GM23338 (cell line): ENCODE measurements at places on chromosomes 4 and X.

- DNase-seq, result peak; percentile 72
Measured at GRCh38 chr4:84099599-84099998, 399.5 kb downstream of the NKX6-1 start.

- no peak for DNase-seq
Measured at GRCh38 chrX:77087529-77088169, 359.5 kb upstream of the FGF16 start.

DNA sequence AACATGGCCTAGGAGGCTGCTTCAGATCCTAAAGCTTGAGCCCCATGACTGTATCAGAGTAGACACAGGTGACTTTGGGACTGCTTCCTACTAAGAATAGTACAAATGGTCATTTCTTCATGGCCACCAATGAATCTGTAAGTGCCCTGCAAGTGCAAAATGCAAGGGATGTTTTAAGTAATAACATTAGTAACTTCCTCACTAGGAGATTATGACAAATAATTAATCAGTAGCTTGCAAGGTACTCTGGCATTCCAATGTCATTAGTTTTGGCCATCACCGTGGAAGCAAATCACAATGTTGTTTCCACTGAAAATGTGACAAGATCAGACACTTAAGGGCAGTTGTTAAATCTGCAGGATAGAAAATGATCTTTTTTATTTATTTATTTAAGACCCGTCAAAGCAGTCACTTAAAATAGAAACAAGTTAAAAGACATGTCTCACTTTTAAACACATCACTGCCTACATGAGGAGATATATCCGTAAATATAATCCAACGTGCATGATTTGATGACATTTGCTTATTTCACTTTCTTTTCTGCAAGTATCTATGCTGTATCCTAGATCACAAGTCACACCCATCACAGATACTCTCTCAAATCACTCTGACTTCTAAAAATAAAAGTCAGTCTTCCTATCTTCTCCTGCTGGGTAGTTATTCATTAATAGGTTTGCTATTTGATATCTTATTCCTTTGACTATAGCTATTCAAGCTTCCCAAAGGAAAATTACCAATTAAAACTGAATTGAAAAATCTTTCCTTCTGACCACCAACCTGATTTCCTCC is 400.6 kb downstream of the IL15 start:
- no peak for DNase-seq

- no peak for DNase-seq
Measured at GRCh38 chr4:168421671-168422070, 58.6 kb downstream of the DDX60L start.

DNA sequence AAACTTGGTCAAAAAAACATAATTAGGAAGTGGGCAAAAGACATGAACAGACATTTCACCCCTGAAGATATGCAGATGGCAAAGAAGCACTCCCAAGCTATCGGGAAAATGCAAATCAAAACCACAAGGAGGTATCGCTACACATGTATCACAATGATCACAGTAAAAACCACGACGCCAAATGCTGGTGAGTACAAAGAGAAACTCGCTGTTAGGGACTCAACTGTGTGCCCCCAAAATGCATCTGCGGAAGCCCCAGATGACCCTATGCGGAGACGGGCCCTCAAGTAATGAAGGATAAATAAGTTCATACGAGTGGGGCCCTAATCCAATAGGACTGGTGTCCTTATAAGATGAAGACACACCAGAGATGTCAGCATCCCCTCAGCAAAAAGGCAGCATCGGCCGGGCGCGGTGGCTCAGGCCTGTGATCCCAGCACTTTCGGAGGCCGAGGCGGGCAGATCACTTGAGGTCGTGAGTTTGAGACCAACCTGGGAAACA is 10.2 kb downstream of the GAK start:
- no peak for DNase-seq

- no peak for DNase-seq
Measured at GRCh38 chr4:98363431-98363830, 102.2 kb downstream of the RAP1GDS1 start.

- DNase-seq, result no peak
Measured at GRCh38 chr4:528296-528695, 29.3 kb downstream of the PIGG start.

GRCh38 chrX:148316446-148316845 is 184.0 kb upstream of the AFF2 start:
- DNase-seq, result no peak

GRCh38 chr4:54496412-54496811 is 161.3 kb upstream of the KIT start:
- no peak for DNase-seq

DNA sequence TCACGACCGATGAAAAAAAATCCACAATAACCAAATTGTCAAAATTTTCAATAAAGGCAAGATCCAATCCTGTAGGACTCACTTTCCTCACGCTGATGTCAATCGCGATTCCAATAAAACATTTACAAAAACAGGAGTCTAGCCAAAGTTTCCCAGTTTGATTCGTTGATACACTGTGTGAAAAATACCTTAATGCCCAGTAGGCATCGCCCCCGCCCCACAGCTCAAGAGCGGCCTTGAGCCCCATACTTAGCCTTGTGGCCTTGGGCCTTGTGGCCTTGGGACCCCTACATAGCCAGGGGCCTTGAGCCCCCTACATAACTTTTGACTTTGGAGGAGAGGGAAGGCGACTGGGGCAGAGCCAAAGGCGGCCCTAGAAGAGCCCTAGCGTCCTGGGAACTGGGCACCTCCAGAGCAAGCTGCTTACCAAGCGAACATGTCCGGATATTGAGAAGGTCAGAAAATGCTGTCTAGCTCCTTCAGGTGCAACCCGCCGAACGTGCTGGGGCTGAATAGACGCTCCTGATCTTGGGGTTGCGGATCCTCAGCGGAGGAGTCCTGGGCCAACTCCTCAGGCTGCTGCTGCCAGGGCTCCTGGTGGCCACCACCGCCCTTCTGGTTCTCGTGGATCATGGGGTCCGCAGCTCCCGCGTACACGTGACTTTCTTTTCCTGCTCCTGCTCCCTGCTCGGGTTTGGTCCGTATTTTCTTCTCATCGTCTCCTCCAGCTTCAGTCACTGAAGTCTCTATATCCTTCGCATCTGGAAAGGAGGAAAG is 62.9 kb downstream of the RHOXF2B start:
- peak; percentile 32 for DNase-seq

GRCh38 chr4:27930291-27930690 is 1069.7 kb downstream of the STIM2 start:
- no peak for DNase-seq

GRCh38 chr4:26268246-26268645 is 52.6 kb upstream of the RBPJ start:
- no peak for DNase-seq

DNA sequence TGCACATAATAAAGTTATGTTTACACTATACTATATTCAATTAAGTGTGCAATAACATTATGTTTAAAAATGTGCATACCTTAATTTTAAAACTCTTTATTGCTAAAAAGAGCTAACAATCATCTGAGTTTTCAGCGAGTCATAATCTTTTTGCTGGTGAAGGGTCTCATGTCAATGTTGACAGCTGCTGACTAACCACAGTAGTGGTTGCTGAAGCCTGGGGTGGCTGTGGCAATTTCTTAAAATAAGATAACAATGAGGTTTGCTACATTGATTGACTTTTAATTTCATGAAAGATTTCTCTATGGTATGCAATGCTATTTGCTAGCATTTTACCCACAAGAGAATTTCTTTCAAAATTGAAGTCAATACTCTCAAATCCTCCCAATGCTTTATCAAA is 58.6 kb downstream of the C4orf46 start:
- no peak for DNase-seq

GRCh38 chrX:319579-320125 is 1.1 kb upstream of the GTPBP6 start:
- DNase-seq, result no peak

DNA sequence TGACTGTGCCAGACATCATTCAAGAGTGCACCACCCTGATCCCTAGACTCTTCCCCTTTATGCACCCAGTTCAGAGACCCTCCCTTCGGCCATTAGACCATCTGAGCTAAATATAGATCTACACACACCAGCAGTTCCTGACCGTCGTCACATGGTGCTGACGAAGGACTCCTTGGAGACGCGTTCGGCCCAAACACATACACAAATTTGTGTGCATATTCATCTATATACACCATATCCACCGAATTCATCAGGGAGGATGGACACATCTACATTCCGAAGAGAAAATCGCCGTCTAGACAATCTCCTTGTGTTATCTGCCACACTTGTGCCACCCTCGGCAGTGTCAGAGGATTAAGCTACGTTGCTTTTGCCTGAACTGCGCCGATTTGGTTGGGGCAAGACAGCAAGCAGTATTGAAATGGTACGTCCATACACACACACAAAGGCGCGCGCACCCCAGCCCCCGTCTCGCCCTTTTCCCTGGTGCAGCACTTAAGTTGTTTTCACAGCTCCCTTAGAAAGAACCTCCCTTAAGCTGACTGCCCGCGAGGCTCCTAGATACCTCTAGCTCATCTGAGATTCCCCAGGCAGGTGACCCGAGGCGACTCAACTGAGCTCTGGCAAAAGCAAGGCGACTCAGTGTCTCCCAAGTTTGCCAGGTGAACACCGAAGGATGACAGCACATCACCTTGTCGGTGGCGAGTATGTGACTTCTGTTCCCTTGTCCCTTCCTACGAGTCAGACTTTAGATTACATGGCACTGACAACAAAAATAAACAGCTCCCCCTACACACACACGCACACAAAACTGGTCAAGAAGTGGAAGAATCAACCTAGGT is 1.0 kb downstream of the RASGEF1B start:
- DNase-seq, result peak; percentile 50

DNA sequence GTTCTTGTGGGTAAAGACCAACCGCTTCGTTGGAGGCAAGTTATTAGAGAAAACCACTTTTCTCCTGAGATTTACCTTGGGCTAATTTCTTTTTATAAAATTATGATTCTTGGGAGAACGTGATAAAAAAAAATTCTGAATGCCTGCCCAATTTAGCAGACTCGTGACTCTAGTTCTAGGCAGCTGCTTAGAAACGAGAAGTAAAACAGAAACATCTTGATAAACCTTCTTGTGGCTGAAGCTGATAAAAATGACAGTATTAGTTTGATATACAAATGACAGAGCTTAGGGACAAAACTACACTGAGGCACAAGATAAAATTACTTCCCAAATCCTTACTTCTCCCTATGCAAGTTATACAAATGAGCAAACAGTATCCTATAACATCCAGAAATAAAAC is 458.9 kb upstream of the TEX13C start:
- no peak for DNase-seq
